ENCODE measurements at places on chromosomes 11 and 22.

GRCh38 chr11:8066036-8066910 lies 14.7 kb upstream of the TUB start:
- DNase-seq, result no peak

DNA sequence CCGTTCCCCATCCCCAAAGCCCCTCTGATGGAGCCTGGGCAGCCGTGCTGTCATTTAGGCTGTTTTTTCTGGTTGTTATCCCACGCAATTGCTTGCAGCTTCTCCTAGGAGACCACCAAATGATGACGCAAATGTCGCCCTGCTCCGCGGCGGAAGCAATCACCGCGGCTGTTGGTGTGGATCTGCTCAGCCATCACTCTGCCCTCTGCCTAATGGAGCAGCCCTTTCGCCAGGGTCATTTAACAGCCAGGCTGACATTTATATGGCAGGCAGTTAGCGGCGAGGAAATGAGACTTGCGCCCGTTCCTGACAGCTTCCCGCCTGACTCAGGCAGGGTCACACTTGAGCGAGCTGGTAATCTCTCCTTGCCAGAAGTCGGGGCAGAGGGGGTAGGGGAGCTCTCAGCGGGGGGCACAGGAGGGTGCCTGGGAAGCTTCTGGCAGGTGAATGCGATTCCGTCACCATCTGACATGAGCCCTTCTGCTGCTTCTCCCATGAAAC lies 97.9 kb upstream of the RTL6 start:
- DNase-seq, result no peak

GRCh38 chr22:34416022-34416860 lies 496.0 kb upstream of the LARGE1 start:
- DNase-seq, result no peak

DNA sequence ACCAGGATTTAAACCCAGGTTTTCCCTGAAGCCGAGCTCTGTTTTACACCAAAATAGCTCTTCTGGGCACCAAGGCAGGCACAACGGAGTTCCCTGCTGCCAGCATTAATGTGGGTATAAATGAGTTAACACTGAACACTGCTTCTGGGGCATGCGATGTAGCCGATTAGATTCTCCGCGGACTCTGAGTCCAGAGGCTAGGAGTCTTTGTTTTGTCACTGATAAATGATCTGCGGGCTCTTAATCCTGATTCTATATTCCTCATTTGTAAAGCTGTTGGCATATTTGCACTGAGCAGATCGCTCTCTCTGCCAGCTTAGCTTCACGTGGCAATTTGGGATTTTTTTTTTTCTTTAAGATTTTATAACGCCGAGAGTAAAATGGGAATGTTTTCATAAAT lies 16.8 kb upstream of the LDLRAD3 start:
- DNase-seq, result no peak

- no peak for DNase-seq
Measured at GRCh38 chr22:24159650-24160049, 21.6 kb upstream of the SUSD2 start.

DNA sequence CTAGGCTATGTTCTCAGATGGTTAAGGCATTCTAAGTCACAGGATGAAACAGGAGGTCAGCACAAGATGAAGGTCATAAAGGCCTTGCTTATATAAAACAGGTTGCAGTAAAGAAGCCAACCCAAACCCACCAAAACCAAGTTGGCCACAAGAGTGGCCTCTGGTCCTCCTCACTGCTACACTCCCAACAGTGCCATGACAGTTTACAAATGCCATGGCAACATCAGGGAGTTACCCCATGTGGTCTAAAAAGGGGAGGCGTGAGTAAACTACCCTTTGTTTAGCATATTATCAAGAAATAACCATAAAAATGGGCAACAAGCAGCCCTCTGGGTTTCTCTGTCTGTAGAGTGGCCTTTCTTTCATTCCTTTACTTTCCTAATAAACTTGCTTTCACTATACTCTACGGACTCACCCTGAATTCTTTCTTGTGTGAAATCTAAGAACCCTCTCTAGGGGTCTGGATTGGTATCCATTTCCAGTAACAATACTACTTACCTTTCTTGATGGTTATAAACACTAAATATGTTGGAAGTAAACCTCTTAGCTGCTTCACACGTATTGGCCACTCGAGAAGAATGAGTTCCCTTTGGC lies 1237.9 kb downstream of the FAM181B start:
- no peak for DNase-seq

All from stimulated activated CD8-positive, alpha-beta memory T cell treated with anti-CD3 and anti-CD28 coated beads, Interleukin-2, amount 100 ng/mL, for 48 hours (primary cell).